Stimulated activated naive CD8-positive, alpha-beta T cell treated with anti-CD3 and anti-CD28 coated beads, Interleukin-15, Interleukin-2, amounts not matched to agents 100 U/mL and 50 U/mL, for 24 hours (primary cell): ENCODE measurements at places on chromosomes 4 and X.

DNA sequence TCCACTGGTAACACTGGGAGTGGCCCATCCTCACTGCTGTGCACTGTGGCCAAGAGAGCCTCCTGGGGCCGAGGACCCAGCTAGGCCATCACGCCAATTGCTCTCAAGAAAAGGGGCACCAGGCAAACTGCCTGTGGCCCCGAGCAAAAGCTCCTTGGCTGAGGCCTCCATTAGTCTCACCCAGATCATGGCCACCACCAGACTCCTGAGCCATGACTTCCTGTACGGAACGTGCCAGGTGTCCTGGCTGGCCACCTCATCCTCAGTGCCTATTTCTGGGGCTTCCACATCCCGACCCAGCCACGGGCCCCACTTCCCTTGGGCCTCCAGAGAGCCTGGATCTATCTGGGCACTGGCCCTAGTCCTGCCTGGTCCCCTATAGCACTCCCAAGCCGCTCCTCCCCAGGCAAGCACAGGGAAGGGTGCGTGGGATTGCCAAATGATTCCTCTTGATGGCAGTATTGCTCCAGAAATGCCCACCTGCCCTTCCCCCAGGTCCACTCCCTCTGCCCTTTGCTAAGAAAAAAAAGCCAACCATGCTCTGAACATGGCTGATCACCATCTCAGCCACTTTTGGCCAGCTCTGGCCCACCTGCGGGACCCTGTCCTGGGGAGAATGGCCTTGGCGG, 212.6 kb upstream of the AGTR2 start:
- no peak for DNase-seq

DNA sequence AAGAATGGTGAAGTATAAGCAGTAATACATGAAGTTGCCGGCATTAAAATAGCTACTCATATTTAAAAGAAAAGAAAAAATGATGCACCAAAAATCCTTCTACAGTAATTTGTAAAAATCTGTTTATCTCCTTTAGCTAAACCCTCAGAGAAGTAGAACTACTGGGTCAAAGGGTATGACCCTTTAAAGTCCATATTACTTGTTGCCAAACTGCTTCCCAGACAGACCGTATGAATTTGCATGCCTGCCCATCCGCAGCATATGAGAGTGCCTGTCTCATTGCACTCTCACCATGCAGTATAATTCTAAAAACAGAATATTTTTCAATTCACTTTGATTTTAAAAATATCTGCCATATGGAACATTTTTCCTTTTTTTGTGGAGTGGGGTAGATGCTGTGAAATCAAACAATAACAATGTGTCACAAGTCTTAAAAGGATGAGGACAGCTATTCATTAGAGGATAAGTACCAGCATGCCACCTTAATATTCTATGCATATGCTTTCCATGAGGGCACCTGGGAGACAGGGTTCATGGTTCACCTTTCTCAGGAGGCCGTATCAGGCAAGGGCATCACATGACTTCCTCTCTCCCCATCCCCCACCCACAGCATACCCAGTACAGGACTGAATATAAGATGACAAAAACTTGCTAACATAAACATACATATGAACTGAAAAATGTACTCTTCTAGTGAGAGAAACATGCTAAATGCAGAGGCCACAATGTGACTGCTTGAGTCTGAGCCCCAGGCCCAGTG, 17.8 kb downstream of the ZDHHC9 start:
- no peak for DNase-seq

DNA sequence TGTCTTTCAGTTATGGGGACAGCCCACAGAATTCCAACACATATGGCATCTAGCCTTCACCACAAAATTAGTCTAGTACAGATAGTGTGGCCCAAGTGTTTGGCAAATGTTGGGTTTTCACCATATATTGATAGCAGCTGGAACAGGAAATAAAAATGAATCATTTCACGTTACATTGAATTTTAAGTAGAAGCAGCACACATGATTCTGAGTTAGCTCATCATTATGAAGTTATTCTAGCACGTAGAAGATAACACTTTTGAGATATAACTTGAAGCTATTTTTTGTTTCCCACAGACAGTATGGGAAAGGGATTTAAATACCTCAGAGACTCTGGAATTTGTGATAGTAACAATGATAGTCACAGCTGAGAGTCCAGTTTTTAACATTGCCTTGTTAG, 118.7 kb downstream of the FAT4 start:
- DNase-seq, result no peak

GRCh38 chr4:173013232-173013930, 155.2 kb upstream of the GALNT7 start:
- peak; percentile 51 for DNase-seq

DNA sequence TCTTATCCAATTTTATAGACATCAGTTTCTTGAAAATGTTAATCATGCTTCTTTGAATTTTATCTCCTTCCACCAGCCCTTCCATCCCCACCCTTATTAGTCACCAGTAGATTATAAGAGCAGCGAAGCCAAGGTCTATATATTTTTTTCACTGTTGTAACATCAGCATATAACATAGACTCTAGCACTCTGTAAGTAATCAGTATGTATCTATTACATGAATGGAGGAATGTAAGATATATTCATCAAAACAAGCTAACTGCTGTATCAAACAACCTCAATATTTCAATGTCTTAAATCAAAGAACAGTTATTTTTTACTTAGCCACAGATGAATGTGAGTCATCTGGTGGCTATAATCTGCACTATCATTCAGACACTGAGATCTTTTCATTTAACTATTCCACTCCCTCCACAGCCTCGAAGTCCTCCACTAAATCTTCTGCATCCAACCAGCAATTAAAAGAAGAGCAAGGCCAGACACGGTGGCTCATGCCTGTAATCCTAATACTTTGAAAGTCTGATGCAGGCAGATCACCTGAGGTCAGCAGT, 178.9 kb downstream of the CENPC start:
- DNase-seq, result no peak

- no peak for DNase-seq
Measured at GRCh38 chr4:36222702-36223101, 21.6 kb downstream of the ARAP2 start.

GRCh38 chrX:10938365-10938923, 172.7 kb upstream of the HCCS start:
- no peak for DNase-seq

- no peak for DNase-seq
Measured at GRCh38 chrX:136847874-136848273, 32.7 kb downstream of the RBMX start.
